ENCODE measurements at places on chromosomes 13 and 19.

DNA sequence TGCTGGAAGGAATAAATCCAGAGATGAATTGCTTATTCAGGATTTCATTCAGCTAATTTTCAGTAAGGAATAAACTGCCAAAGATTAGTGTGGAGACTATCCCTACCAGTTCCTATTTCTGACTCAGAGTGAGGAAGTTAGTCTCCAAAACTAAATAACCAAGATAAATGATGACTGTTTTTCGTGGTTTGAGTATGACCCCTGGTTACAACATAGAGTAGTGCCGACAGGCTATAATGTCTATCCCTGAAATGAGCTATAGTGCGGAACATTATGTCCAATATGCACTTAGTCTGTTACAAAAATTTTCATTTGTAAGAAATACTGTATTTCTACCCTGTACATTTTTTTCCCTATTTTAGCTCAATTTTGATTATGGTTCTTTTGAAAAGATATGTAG, 51.4 kb downstream of the NBEA start:
- no peak for DNase-seq

GRCh38 chr13:114064450-114065140, 67.8 kb downstream of the RASA3 start:
- peak; percentile 65 for DNase-seq

GRCh38 chr13:30339738-30340330, 32.5 kb upstream of the KATNAL1 start:
- DNase-seq: no peak

DNA sequence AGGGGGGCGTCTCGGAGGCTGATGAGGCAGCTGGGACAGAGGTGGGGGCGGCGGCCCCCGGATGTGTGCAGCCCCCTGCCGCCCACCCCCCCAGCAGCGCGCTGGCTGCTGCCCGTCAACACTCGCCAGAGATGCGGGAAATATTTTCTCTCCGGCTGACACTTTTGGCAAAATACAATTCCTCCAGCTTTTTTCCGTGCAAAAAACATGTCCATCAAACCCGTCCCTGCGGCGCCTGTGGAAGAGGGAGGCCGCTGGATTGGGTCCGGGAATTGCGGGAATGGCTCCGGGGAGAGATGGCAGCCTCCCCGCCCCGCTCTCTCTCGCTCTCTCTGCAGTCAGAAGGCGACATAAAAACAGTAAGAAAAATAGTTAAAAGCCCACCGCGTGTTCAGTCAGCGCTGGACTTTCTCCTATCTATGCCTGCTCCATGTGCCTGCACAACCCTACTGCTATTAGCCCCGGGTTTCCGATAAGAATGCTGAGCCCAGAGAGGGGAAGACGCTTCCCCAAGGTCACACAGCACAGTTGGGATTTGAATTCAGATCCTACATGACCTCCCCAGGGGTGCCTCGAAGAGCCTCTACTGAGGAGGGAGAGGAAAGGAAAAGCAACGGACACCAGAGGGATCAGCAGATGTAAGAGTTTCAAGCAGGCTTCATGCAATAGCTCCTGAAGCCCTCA, 23.2 kb downstream of the ZNRF4 start:
- no peak for DNase-seq

DNA sequence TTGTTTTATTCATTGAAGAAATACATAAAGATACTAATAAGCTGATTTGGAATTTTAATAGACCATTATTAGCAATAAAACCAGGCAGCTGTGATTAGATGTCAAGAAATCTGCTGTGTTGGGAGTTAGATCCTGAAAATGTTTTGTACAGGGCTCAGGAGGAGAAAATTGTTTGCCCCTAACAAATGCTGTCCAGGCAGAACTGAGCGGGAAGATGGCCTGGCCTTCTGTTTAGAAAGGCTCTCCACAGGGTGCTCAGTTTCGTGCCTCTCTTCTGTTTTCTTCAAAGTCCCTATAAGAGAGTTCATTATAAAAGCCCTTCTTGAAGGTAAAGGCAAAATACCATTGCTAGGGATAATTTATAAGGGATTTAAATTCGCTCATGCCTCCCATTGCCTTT, 64.1 kb downstream of the ERCC5 start:
- DNase-seq: no peak

DNA sequence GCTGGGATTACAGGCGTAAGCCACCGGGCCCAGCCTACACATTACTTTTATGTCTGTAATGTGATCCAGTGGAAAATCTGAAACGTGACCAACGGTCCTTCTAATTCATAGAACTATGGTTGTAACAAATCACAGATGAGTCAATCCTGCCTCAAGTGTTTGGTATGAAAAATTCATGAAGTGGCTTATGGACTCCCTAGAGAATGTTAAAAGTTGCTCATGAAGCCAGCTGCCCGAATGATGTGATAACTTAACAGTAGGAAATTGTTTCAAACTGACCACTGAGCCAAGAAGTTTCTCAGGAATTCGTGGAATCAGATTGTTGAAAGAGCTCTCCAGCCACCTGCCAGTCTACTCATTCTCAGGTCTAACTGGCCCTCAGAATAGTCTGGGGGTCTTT, 59.4 kb upstream of the FARP1 start:
- peak; percentile 90 for DNase-seq

Measured in astrocyte of the hippocampus (primary cell).